Psoas muscle (tissue), 8 donors: ENCODE measurements at places on chromosomes 1 and 21.
A peak's percentile ranks its signal among the peaks of the same experiment; 100 is the strongest.

- no peaks in the 10 kb centered on the region for H3K36me3 ChIP-seq
- no peak for DNase-seq
- H3K27ac ChIP-seq = no peak overlapping the region
Measured at GRCh38 chr1:68093737-68094136, 43.3 kb upstream of the DIRAS3 start.

- H3K27me3 ChIP-seq = no peaks in the 10 kb centered on the region
- no peak for DNase-seq
- peaks cover 3% of the 10 kb centered on the region for H3K4me1 ChIP-seq
Measured at GRCh38 chr1:22803833-22804232, 93.2 kb downstream of the EPHB2 start.

GRCh38 chr21:31252611-31253010, 91.5 kb downstream of the TIAM1 start:
- no peaks in the 10 kb centered on the region for H3K4me1 ChIP-seq
- H3K27ac ChIP-seq = no peak overlapping the region
- H3K36me3 ChIP-seq = no peaks in the 10 kb centered on the region
- no peak for DNase-seq

DNA sequence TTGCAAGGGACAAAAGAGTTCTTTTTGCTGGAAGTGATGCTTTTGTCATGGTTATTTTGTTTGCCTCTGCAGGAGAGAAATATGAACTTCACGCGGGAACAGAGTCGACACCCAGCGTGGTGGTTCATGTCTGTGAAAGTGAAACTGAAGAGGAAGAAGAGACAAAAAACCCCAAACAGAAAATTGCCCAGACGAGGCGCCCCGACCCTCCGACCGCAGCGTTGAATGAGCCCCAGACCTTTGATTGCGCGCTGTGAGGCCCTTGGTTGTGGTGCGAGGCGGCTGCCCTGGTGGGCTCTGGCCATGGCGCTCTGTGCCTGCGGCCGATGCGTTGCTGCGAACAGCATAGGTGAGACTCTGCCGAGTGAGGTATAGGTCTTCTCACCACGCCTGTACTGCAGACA, 20.9 kb upstream of the NCMAP start:
- no peaks in the 10 kb centered on the region for H3K4me1 ChIP-seq
- no peaks in the 10 kb centered on the region for H3K27me3 ChIP-seq
- H3K4me3 ChIP-seq = peak overlapping the region; percentile 32
- no peak overlapping the region for H3K27ac ChIP-seq
- DNase-seq = no peak

DNA sequence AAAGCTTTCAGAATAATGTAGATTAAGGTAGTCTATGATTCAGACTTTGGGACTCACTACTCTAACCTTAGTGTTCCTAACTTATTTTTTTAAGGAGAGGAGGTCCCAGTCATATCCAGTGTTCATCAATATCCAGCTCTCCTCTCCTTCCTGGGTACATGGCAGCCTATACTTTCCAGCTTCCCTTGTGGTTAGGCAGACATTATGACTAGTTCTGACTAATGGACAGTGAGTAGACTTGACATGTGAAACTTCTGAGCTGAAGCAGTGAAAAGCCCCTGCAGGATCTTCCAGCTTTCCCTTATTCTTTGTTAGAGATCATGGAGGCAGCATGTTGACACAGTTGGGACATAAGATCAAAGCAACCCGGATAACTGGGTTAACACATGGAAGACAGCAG, 144.2 kb downstream of the PTPRU start:
- no peak overlapping the region for H3K4me3 ChIP-seq
- no peak overlapping the region for H3K27ac ChIP-seq
- peaks cover 5% of the 10 kb centered on the region for H3K27me3 ChIP-seq
- no peak for DNase-seq
- H3K36me3 ChIP-seq = no peaks in the 10 kb centered on the region
- no peaks in the 10 kb centered on the region for H3K4me1 ChIP-seq

GRCh38 chr1:33370301-33370700, 49.4 kb upstream of the A3GALT2 start:
- DNase-seq = peak; percentile 56
- no peaks in the 10 kb centered on the region for H3K36me3 ChIP-seq
- H3K27me3 ChIP-seq = no peaks in the 10 kb centered on the region
- H3K27ac ChIP-seq = peak overlapping the region; percentile 50
- peaks cover 38% of the 10 kb centered on the region for H3K4me1 ChIP-seq

GRCh38 chr1:177243773-177244172, 73.0 kb downstream of the BRINP2 start:
- H3K27me3 ChIP-seq = no peaks in the 10 kb centered on the region
- DNase-seq = no peak
- H3K36me3 ChIP-seq = no peaks in the 10 kb centered on the region
- H3K4me1 ChIP-seq = no peaks in the 10 kb centered on the region
- no peak overlapping the region for H3K4me3 ChIP-seq

DNA sequence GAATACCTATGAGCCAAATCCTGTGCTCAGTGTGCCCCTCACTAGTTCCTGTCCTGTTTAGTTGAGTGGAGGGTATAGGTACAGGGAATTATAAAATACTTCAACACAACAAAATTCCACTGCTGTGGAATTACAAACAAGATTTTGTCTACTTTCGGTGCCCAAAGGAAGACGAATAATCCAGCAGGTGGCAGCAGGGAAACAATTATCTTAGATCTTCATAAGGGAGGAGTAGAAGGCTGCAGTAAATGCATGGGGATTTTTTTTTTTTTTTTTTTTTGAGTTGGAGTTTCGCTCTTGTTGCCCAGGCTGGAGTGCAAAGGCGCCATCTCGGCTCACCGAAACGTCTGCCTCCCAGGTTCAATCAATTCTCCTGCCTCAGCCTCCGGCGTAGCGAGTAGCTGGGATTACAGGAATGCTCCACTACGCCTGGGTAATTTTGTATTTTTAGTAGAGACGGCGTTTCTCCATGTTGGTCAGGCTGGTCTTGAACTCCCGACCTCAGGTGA, 2.0 kb upstream of the PIP5K1A start:
- peaks cover 27% of the 10 kb centered on the region for H3K4me1 ChIP-seq
- H3K4me3 ChIP-seq = peak overlapping the region; percentile 41
- peak overlapping the region; percentile 70 for H3K27ac ChIP-seq
- no peaks in the 10 kb centered on the region for H3K36me3 ChIP-seq
- H3K27me3 ChIP-seq = no peaks in the 10 kb centered on the region

DNA sequence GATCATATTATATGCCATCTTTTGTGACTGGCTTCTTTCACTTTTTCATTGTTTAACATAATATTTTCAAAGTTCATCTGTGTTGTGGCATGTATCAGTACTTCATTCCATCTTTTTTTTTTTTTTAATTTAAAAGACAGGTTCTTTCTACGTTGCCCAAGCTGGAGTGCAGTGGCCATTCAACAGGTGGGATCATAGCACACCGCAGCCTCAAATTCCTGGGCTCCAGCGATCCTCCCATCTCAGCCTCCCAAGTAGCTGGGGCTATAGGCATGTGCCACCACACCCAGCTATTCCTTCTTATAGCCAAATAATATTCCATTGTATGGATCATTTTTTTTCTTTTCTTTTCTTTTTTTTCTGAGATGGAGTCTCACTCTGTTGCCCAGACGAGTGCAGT, 34.6 kb upstream of the ZNF281 start:
- no peak overlapping the region for H3K4me3 ChIP-seq
- DNase-seq = no peak
- H3K27me3 ChIP-seq = no peaks in the 10 kb centered on the region
- H3K27ac ChIP-seq = no peak overlapping the region
- no peaks in the 10 kb centered on the region for H3K36me3 ChIP-seq

- DNase-seq = no peak
- no peak overlapping the region for H3K4me3 ChIP-seq
- H3K27me3 ChIP-seq = peaks cover 42% of the 10 kb centered on the region
- H3K4me1 ChIP-seq = no peaks in the 10 kb centered on the region
Measured at GRCh38 chr1:16721871-16722641, 18.3 kb upstream of the RNU1-4 start.

DNA sequence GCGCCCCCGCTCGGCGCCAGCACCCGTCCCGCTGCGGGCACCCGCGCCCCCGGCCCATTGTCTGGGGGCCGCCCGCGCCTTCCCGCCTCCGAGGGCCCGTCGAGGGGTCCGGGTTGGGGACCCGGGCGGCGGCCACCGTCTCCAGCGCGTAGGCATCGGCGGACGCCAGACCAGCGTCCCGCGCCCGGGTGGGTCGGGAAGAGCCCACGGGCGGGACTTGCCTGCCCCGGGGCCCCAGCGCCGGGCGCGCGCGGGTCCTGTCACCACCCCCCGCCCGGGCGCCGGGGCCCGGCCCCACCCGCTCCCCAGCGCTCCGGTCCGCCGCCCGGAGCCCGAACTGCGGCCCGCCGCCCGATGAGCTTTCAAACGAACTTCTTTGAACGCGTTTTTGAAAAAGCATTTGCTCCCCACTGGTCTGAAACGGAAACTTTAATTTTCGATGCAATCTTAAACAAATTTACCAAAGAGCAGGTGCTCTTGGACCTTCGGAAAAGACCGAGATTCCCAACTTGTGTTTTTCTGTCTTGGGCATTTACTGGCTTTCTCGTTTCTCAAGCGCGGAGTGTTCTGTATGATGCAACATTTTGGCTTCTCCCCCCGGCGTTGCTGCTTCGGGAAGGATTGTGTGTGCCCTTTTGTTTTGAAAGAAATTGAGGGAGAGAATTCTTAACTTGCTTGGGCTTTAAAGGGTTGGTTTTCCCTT, 615 bp downstream of the CLIC4 start:
- peak overlapping the region; percentile 82 for H3K4me3 ChIP-seq
- no peaks in the 10 kb centered on the region for H3K36me3 ChIP-seq
- H3K27me3 ChIP-seq = no peaks in the 10 kb centered on the region
- peak overlapping the region; percentile 79 for H3K27ac ChIP-seq
- no peaks in the 10 kb centered on the region for H3K4me1 ChIP-seq
- peak; percentile 66 for DNase-seq

DNA sequence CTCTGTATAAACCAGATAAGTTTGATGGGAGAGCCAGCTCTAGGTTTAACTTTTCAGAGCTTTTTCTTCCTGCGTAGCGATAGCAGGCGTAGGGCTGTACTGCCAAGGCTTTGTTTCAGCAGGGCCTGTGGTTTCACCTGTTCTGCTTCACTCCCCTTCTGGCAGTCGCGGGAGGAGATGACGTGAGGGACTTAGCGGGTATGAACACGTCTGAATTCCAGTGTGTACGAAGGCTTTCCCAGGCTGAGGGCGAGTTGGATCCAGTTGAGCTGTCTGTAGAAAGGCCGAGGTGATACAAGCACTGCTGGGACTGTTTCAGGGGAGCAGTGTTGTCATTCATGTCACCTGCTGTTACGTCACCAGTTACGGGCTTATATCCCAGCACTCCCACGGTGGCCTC, 21.2 kb downstream of the PEX14 start:
- H3K27me3 ChIP-seq = no peaks in the 10 kb centered on the region
- H3K27ac ChIP-seq = peak overlapping the region; percentile 68
- peak; percentile 41 for DNase-seq
- H3K4me1 ChIP-seq = peaks cover 21% of the 10 kb centered on the region
- peaks cover 20% of the 10 kb centered on the region for H3K36me3 ChIP-seq

DNA sequence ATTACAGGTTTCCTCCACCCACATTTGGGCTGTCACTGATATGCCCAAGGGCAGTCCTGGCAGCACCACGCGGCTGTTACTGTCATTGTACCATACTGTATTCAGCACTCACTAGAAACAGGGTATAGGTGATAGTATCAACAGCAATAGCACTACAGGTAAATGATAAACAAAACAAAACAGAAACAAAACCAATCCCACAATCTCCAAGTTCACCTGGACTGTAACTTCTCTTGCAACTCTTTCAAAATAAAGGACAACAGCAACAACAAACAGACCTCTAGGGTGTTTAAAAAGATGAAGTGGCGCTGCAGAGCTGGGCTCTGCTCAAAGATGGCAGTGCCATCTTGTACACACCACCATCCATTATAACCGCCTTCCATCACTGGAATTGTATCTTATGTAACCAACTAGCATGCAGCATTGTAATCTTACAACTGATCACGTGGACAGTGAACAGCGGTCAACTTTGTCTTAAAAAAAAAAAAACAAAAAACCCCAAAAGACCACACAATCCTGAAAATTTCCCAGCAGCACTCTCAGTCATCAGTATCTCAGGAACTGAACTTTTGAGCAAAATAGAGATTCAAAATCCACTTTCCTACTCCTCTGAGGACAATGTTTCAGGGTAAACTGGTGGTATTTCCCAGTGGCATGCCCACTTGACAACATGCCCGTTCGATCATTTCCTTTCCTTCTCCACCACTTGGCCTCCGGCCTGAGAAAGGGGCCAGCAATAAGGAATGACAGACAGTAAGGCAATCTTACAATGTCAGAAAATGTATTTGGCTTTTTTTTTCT, 3.8 kb downstream of the IRF2BP2 start:
- peaks cover 29% of the 10 kb centered on the region for H3K4me1 ChIP-seq
- peak overlapping the region; percentile 99 for H3K27ac ChIP-seq
- peaks cover 26% of the 10 kb centered on the region for H3K36me3 ChIP-seq
- peak; percentile 68 for DNase-seq
- H3K27me3 ChIP-seq = no peaks in the 10 kb centered on the region

DNA sequence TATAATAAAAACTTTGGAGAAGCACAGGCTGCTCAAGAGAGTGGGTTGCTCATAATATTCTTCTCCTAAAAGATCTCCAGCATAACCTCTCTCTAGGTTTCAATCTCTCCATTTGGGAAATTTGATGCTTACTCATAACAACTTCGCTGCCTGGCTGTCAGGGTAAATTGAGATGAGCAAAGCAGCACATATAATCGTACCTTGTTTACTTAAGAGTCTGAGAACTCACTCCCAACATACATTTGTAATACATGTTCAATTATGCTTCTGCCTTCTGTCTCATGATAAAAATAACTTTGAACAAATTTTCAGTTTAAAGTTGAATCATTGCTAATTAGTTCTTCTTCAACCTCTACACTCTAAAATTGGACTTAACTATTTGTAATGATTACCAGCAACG, 68.9 kb downstream of the DUSP10 start:
- no peaks in the 10 kb centered on the region for H3K4me1 ChIP-seq
- DNase-seq = no peak

DNA sequence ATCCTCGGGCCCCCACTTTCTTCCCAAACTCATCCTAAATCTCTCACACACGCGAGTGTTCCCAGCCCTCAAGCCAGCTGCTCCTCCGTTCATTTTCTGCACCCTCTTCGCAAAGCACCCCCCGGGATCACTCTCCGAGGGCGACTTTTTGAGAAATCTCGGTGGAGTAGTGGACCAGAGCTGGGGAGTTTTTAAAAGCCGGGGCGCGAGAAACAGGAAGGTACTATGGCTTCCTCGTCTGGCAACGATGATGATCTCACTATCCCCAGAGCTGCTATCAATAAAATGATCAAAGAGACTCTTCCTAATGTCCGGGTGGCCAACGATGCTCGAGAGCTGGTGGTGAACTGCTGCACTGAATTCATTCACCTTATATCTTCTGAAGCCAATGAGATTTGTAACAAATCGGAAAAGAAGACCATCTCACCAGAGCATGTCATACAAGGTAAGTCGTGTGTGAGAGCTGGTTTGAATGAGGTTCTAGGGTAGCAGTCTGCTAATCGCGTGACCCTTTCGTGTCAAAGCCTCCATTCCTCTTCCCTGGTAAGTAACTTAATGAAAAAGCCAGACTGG, 800 bp downstream of the DR1 start:
- peak overlapping the region; percentile 93 for H3K4me3 ChIP-seq
- H3K27me3 ChIP-seq = no peaks in the 10 kb centered on the region
- no peak for DNase-seq
- no peaks in the 10 kb centered on the region for H3K36me3 ChIP-seq
